Adipose tissue (tissue), 3 donors: ENCODE measurements at places on chromosomes 16 and 17. TPM values are rescaled to one million over a fixed set of nuclear protein-coding genes. Genes with fewer than 3 reads are reported as not detected.

TVP23A gene
- 0.56 TPM for polyA plus RNA-seq

ACSM2A gene
- 0.14 TPM for polyA plus RNA-seq

PABPN1L gene
- polyA plus RNA-seq = 0.09 TPM

DNAAF8 gene
- polyA plus RNA-seq = 0.43 TPM

TXNL4B gene
- 8.2 TPM for polyA plus RNA-seq

ENDOV gene
- 10.3 TPM for polyA plus RNA-seq

AATK gene
- polyA plus RNA-seq = 5.2 TPM
